Skeletal muscle cell (primary cell): ENCODE measurements at places on chromosomes 16 and 17.

GRCh38 chr17:72754513-72754912, 338.0 kb downstream of the SLC39A11 start:
- no peak for DNase-seq

DNA sequence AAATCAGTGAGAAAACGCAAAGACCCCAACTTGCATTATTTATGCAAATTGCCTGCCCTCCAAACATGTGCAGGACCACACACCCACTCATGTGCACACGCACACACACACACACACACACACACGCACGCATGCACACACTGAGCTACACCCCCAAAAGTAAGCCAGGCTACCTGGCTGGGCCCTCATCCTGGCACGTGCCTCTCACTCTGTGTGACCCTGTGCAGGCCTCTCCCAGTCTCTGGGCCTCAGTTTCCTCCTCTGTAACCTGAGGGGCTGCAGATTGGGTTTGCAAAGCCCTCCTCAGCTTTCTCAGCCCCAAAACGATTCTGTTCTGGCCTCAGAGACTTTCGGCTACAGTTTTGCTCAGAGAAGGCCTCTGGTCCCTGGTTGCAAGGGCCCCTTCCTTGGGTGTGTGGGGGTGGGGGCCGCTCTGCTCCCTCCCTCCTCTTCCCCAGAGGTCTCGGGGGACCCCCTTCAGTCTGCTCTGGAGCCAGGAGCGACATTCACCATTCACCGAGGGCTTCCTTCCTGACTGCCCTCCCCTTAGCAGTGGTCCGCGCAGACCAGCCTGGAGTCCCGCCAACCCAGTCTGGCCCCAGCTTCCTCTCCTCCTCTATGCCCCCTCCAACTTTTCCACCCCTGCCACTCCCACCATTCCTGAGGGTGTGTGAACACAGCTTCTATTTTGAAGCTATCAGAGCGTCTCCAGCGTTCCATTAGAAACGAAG, 5.4 kb upstream of the PIK3R6 start:
- no peak for DNase-seq

- no peak for DNase-seq
Measured at GRCh38 chr17:37220607-37220953, 155.2 kb upstream of the C17orf78 start.

- DNase-seq = no peak
Measured at GRCh38 chr17:9421525-9421924, 154.1 kb downstream of the STX8 start.

GRCh38 chr17:57645950-57646665, 99.0 kb downstream of the CCDC182 start:
- DNase-seq = no peak
